ENCODE measurements at places on chromosomes 12 and 14. TPM values are rescaled to one million over a fixed set of nuclear protein-coding genes. Genes with fewer than 3 reads are reported as not detected.

The OR6C6 gene
- total RNA-seq: not detected

The RILPL2 gene
- 5.8 TPM for total RNA-seq

The AKAP3 gene
- total RNA-seq: 2.1 TPM

The GPR132 gene
- total RNA-seq: 1.0 TPM

The CLEC6A gene
- total RNA-seq: not detected

The TAS2R50 gene
- total RNA-seq: 1.7 TPM

The RAB5B gene
- total RNA-seq: 37.5 TPM

The HOXC4 gene
- total RNA-seq: 0.16 TPM

The KRT2 gene
- total RNA-seq: not detected

The C12orf50 gene
- total RNA-seq: not detected

The KRT75 gene
- not detected for total RNA-seq

The PLBD1 gene
- total RNA-seq: 0.95 TPM

The POU6F1 gene
- total RNA-seq: 1.6 TPM

The CCDC59 gene
- 58.0 TPM for total RNA-seq

The MANSC1 gene
- total RNA-seq: 0.95 TPM

The PLA2G1B gene
- total RNA-seq: 0.17 TPM

The STXBP6 gene
- 7.6 TPM for total RNA-seq
